ENCODE measurements at places on chromosomes 6 and 20. TPM values are rescaled to one million over a fixed set of nuclear protein-coding genes. Genes with fewer than 3 reads are reported as not detected.

Gene IGF2R
- 56.6 TPM for polyA plus RNA-seq

Gene HEBP2
- polyA plus RNA-seq = 62.3 TPM

Gene POPDC3
- polyA plus RNA-seq = 0.43 TPM

Gene RHAG
- polyA plus RNA-seq = 1.6 TPM

Gene GPR6
- not detected for polyA plus RNA-seq

Gene FAM209B
- not detected for polyA plus RNA-seq

Gene COL9A3
- 14.1 TPM for polyA plus RNA-seq

Gene NEDD9
- polyA plus RNA-seq = 73.5 TPM

- DNase-seq = no peak
Observed at GRCh38 chr20:23242104-23242503, 108.5 kb upstream of the NXT1 start.

DNA sequence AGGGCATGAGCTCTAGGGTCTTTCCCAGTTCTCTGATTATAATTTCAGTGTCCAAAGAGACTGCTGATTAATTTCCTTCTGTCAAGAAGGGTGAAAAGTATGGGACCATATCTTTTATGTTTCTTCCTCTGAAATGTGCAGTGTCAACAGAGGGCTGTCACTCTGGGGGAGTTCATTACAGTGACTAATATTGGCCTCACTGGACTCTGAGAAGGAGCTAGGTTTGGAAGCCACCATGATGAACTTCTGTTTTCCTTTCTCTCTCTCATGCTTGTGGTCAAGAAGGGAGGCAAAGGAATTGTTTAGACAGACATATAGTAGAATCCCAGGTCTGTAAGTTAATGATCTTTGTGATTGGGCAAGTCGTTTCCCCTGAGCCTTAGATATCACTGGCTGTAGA, 41.8 kb upstream of the BMP6 start:
- no peak for DNase-seq

DNA sequence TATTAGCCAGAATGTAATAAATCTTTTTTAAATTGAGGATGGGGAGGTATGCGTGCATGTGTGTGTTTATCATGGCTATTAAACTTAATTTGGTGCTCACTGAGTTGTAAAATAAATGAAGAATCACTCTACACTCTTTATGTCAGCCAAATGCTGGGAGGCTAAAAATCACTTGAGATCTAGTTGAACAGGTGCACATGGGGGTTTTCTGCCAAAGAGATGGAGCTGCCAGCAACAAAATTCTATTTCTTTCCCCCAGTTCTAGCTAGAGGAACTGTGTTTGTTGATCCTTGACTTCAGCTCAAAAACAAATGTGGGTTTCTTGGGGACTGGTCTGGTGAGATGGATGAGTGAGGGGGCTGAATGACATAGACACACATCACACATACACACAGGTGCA, 183.3 kb upstream of the BTBD3 start:
- DNase-seq = no peak

GRCh38 chr6:11432713-11433450, 104.7 kb upstream of the TMEM170B start:
- DNase-seq = no peak

- no peak for DNase-seq
Observed at GRCh38 chr6:155152211-155153076, 111.4 kb upstream of the CLDN20 start.

GRCh38 chr6:44251576-44252524, 4.9 kb downstream of the HSP90AB1 start:
- no peak for DNase-seq

- peak; percentile 53 for DNase-seq
Observed at GRCh38 chr6:16544006-16544405, 217.3 kb downstream of the ATXN1 start.

DNA sequence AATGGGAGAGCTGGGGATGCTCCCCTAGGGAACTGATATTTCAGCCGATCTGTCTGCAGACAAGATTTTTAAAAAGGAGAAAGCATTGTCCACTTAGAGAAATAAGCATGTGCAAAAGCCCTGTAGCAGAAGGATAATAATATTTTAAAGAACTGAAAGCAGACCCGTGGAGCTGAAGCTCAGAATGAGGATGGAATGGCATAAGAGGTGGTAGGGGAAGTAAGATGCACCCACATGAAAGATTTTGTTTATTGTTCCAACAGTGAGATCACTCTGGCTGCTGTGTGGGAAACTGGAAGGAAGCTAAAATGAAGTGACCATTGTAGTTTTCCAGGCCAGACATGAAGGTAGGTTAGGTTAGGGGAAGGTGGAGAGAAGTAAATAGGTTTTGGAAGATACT, 266.4 kb upstream of the PRDM1 start:
- no peak for DNase-seq

DNA sequence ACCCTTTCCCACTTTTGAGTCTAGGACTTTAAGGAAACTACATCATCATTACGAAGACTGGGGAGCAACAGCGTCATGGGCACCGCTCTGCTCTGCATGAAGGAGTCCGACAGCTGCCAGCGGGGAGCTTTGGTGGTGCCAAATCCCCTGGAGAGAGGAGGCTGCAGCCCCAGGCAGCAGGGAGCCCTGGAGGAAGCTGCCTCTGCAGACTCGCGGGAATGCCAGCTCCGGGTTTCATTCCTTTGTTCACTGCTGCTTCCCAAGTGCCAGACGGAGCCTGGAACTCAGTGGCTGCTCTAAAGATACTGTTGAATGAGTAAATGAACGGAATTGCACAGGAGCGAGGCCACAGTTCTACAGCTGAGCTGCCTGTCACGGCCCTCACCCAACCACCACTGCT, 196.5 kb upstream of the THBS2 start:
- no peak for DNase-seq

- DNase-seq = no peak
Observed at GRCh38 chr6:118146584-118146983, 239.5 kb downstream of the SLC35F1 start.

DNA sequence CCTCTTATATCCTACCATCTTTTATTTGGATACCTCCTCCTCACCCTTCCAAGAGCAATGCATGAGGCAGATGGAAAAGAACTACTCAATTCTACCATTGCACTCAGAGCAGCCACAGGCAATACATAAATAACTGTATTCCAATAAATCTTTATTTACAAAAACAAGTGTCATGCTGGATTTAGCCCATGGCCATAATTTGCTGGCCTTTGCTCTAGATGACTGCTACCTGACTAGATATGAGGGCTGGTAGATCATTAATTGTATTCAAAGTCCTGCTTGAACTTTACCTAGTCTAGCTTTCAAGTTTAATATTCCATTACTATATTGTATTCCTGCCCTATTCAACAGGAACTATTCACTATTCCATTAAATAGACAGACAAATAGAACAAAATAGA, 37.1 kb downstream of the AFG1L start:
- DNase-seq = no peak

DNA sequence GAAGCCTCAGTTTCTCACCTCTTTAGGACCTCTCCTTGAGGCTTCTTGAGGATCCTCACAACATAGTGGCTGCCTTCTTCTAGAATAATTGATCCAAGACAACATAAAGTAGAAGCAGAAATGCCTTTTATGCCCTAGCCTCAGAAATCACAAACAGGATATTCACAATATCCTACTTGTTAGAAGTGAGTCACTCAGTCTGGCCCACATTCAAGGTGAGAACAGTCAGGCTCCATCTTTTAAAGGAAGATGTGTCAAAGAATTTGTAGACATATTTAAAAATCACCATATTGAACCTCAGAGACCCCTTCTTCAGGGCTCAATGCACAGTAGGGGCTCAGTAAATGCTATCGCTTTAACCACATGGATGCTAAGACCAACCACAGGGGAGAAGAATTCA, 20.8 kb upstream of the FAM83D start:
- no peak for DNase-seq

DNA sequence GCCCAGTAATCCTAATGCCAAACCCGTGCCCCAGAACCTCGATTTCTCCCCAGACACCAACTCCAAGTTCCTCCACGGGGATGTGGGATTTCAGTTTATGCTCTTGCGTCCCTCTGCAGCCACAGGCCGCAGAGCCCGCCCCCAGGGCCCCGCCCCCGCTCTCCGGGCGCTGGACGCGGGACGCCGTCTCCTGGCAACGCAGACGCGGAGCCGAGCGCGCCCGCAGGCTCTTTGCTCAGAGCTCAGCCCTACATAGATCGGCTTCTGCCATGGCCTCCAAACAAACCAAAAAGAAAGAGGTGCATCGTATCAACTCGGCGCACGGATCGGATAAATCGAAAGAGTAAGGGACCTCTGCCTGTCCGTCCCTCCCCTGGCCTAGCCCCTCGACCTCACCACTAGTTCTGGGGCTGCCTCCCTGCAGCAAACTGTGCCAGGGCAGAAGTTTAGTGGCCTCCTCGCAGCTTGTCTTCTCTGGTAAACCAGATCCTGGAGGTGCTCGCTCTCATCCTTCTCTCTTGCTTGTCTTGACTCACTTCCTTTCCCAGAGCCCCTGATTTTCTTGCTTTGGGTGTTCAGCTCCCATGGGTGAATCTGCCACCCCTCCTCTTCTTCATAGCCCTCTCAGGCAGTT, at the start of gene ADGB:
TSS of gene ADGB (plus strand) at position 201 of the 634 bp plus-strand sequence. CDS start at position 270, 69 bp downstream.
- DNase-seq = peak; percentile 23

GRCh38 chr6:143564484-143565017, 53.0 kb upstream of the FUCA2 start:
- no peak for DNase-seq

- no peak for DNase-seq
Observed at GRCh38 chr6:16473184-16473907, 235.0 kb downstream of the GMPR start.

DNA sequence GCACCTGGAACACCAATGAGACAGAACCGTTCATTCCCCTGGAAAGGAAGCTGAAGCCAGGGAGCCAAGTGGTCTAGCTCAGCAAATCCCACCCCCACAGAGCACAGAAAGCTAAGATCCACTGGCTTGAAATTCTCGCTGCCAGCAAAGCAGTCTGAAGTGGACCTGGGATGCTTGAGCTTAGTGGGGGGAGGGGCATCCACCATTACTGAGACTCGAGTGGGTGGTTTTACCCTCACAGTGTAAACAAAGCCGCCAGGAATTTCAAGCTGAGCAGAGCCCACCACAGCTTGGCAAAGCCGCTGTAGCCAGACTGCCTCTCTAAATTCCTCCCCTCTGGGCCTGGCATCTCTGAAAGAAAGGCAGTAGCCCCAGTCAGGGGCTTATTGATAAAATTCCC, 53.1 kb downstream of the KIF16B start:
- DNase-seq = no peak

DNA sequence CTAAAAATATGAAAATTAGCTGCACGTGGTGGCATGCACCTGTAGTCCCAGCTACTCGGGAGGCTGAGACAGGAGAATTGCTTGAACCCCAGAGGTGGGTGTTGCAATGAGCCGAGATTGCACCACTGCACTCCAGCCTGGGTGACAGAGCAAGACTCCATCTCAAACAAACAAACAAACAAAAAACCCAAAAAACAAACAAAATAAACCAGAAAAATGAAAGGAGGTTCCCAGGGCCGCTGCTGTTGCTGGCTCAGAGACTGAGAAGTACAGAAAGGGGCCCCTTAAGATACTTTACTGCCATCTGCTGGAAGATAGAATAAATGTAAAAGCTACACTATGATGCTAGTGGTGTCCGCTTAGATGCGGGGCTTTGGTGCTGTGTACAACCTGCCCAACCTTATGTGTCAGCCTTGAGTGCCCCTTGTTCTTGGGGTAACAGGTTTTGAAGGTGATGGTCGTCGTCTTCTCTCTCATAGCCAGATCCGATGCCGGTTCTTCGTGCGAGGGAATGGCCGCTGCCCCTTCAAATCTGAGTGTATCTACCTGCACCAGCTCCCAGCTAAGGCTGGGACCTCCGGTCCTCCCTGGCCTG, 2.8 kb upstream of the FANCE start:
- DNase-seq = peak; percentile 48

GRCh38 chr6:428047-428603, 36.6 kb downstream of the IRF4 start:
- DNase-seq = no peak

- no peak for DNase-seq
Observed at GRCh38 chr20:34433391-34433790, 70.3 kb downstream of the ITCH start.

GRCh38 chr20:54122189-54122588, 51.6 kb downstream of the CYP24A1 start:
- no peak for DNase-seq

GRCh38 chr6:135438907-135439535, 58.5 kb downstream of the AHI1 start:
- DNase-seq = no peak

GRCh38 chr6:1363729-1364572, 25.4 kb upstream of the FOXF2 start:
- DNase-seq = no peak

- DNase-seq = no peak
Observed at GRCh38 chr6:115191989-115192388, 849.2 kb upstream of the HS3ST5 start.

DNA sequence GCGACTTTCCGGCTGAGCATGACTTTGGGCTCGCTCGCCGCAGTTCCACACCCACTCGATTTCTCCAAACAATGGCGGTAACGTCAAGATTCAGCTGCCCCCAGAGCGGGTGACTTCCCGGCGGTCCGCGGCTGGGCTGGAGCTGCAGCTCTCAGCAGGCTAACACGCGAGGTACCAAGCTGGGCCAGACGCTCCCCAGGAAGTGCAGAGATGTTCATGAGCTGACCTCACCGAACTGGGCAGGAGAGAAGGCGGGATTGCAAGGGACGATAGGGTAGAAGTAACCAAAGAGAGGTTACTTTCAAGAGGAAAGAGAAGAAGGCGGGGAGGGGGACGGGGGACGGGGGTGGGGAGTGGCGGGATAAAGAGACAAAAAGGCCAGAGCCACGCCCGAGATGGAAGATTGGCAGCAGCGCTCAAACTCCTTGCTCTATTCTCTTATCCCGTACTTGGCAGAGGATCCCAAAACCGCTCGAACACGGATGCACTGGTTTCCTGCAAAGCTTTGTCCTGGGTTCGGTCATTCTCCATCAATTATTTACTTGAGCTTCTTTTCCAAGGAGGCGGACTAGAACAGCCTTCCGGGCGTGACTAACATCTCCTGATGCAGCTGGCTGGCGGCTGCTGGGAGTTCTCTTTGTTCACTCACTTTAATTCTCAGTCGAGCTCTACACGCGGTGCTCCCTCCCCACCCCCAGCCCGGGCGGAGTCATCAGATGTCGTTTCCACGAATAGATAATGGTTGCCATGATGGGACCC, at the start of gene MTCL3:
TSS of gene MTCL3 (minus strand) at position 626 of the 759 bp plus-strand sequence.
- no peak for DNase-seq

DNA sequence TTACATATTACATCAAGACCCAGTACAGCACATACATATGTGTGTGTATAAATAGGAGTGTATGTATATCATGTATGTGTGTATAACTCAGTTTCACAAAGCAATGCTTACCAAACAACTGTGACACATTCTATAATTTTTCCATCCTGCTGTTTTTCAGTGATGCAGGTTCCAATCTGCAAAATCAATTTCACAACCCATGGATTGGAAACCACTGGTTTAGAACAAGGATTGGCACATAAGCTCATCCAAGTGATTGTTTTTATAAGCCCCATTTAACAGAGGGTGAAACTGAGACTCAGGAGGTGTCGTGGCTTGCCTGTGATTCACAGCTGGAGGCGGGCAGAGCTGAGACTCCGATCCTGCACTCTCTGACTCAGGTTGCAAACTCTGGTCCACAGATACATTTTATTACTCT, 158.2 kb downstream of the ZMYND8 start:
- DNase-seq = no peak
